ENCODE measurements at places on chromosomes 5 and 9.

DNA sequence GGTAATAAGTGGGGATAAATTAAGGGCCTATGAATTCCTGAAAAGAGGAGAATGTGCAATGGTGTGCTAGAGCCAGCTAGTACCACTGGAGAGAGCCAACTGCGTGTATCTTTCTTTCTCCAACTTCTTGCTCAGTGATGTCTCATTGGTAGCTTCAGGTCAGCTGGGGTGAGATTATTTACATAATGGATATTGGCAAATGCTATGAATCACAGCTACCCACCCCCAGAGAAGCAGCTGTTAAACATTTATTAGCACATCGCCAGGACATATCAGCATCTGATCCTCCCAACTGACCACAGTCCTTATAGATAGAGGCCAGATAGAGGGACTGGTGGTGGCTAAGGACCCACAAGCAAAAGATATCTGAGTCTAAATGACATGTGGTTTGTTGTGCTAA lies 421.3 kb downstream of the ACTL7B start:
- no peak for DNase-seq

DNA sequence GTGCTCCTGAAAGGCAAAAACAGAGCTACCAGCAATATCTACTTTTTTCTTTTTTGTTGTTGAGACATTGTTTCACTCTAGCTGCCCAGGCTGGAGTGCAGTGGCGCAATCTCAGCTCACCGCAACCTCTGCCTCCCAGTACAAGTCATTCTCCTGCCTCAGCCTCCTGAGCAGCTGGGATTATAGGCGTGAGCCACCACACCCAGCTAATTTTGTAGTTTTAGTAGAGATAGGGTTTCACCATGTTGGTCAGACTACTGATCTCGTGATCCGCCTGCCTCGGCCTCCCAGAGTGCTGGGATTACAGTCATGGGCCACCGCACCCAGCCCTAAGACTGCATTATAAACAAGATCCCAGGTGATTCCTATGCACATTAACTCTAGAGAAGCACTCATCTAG lies 17.0 kb downstream of the PLPP1 start:
- no peak for DNase-seq

GRCh38 chr5:54455413-54456157 lies at the start of gene HSPB3:
HSPB3 (plus strand) TSS chr5:54455699; CDS start chr5:54455790, 91 bp downstream.
- DNase-seq: no peak

DNA sequence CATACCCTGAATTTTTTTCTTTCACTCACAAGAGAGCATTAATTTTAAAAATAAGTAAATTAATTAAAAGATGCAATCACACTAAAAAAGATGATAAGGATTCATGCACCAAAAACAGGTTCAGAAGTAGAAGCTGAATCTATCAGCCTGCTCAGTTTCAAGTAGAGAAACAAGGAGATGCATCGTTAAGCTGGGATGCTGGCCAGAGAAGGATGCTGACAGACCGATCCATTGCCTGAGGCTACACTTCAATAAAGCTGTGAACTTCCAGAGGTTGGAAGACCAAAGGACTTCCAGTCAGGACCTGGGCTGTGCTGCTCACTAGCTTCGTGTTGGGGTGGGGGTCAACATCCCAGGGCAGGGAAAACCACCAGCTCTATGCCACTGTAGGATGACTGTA lies 457.7 kb downstream of the EFNA5 start:
- no peak for DNase-seq

DNA sequence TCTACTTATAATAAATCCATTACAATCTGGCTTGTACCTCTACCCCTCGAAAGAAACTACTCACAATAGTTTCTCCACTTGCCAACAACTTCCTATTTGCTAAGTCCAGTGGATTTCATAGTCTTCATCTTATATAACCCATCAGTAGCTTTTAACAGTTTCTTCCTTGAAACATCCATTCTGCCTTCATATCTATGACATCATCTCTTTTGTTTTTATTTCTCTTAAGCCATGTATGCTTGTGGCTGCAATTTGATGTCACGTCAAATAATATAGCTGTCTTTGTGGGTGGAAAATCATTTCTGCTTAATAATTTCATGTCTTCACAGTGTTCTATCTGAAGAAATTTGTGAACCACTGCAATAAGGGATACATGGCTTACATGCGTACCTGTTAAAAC lies 77.5 kb upstream of the GRHPR start:
- DNase-seq: no peak

Data from stimulated activated CD4-positive, alpha-beta T cell treated with anti-CD3 and anti-CD28 coated beads, Interleukin-4, amount 100 ng/mL, for 1 hour (primary cell).